ENCODE measurements at places on chromosomes 6 and 20.

- DNase-seq = no peak
These were observed 78.0 kb upstream of the MAFB start for GRCh38 chr20:40766790-40767614.

DNA sequence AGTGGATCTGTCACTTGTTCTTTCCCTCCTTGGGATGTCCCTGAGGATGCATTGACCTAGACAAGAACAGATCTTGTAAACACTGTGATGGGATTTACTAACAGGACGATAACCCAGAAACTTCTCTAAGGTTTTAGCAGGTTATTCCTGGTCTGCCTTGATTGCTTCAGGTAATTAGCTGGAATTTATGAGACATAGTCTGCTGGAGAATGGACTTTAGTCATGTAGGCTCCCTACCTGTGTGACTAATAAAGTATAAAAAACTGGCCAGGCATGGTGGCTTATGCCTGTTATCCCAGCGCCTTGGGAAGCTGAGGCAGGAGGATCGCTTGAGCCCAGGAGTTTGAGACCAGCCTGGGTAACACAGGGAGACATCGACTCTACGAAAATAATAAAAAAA lies 96.1 kb downstream of the PAK5 start:
- no peak for DNase-seq

DNA sequence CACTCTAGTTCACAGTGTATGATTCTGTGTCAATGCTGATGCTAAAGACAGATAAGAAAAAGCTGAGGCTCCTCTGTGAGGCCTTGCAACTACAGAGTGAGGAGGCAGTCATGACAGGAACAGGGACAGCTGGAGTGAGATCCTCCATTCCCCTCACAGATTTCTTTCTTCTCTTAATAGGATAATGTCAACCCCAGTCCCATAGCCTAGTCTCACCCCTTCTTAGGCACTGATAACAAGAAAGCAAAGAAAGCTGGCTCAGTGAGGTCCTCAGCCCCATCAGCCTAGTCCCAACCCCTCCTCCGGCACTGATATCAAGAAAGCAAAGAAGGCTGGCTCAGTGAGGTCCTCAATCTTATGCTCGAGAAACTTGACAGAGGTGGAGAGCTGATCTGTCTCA lies 2.1 kb upstream of the PTCHD4 start:
- no peak for DNase-seq

DNA sequence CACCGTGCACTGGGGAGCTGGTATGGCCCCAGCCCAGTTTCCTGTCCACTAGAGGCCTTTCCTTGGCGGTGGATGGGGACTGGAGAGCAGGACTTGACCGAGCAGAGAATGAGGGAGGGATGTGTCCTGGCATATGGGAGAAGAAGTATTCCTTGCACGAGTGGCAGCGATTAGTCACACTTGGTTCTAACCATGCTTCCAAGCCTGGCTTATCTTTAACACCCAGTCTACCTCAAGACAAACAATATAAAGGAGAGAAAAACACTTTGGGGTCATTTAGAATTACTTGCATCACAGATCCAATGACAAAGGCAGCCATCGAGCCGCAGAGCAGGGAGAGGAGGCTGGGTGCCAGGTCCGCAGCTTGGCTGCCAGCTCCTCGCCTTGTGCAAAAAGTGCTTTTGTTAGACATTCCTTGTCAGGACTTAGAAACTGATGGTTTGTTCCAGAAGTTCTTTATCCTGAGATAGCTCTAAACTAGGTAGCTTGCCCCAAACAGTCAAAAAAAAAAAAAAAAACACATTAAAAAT lies 214.9 kb upstream of the GMDS start:
- DNase-seq = no peak

GRCh38 chr6:47371139-47371869 lies 61.6 kb upstream of the TNFRSF21 start:
- no peak for DNase-seq

- DNase-seq = no peak
These were observed 62.9 kb downstream of the SCAND1 start for GRCh38 chr20:35891375-35891774.

GRCh38 chr20:49631856-49632418 lies 64.0 kb upstream of the PTGIS start:
- DNase-seq = no peak

- no peak for DNase-seq
These were observed 548.8 kb downstream of the COL12A1 start for GRCh38 chr6:74657011-74657410.

DNA sequence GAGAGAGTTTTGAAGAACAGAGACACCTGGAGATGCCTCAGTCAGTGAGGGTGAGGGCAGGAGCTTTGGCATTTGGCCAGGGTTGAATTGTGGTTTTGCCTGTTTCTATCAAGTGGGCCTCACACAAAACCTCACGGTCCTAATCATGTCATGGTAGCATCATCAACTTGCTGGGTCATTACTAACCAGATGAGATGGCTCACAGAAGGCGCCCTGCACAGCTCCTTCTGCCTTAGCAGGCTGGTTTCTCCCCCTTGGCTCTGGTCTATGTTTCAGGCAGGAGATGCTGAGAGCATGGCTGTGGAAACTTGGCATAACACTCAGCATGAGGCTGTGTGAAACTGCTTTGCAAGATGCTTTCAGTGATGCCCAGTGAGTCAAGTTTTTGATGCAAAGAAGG lies 99.3 kb downstream of the LRRC1 start:
- DNase-seq = no peak

GRCh38 chr6:165698868-165699267 lies 35.8 kb upstream of the PDE10A start:
- DNase-seq = no peak

GRCh38 chr6:41427642-41428335 lies 92.4 kb downstream of the NCR2 start:
- peak; percentile 56 for DNase-seq

DNA sequence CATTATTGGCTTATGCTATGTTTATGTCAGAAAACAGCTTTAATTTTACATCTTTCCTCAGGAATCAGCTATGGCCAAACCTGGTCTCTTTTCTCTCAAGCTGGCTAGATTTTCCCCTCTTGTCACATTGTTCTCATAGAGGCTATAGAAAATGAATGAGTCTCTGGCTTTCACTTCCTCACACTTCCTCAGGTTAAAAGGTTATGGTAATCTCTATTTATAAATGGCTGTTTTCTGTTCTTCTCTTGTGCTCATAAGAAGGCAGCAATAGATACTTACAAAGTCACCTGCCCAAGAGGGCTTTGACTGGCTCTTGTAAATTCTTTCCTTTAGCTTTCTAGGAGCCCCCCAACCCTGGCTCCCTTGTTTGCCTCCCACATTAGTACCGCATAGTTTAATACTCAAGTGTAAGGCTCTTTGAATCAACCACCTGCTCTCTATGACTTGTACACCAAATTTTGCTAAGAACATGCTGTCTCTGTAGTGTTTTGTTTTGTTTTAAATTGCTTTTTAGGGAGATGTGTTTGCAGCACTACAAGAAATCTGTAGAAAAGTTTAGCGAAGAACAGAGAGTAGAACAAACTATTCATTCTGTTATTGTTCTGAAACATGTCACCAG lies 897.4 kb upstream of the CITED2 start:
- peak; percentile 51 for DNase-seq

GRCh38 chr6:30171677-30172471 lies 8.5 kb downstream of the TRIM15 start:
- no peak for DNase-seq

GRCh38 chr20:37524859-37525708 lies 2.6 kb downstream of the BLCAP start:
- no peak for DNase-seq

DNA sequence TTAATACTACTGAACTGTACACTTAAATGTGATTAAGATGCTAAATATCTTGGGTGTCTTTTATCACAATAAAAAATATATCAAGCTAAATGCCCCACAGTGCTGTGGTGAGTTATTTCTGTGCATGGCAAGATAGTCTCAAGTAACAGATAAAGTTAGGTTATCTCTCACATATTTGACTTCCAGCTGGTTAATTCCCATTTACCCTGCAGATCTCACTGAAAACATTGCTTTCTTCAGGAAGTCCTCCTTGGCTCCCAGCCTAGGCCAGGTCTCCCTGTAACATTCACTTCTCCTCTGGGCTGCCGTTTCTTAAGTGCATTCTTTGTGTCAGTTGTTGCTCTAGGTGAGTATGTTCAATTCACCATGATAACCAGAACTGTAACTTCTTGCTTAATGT lies 59.1 kb downstream of the SLC22A1 start:
- DNase-seq = no peak

- DNase-seq = no peak
These were observed 85.9 kb downstream of the TRMT6 start for GRCh38 chr20:5864428-5864827.

DNA sequence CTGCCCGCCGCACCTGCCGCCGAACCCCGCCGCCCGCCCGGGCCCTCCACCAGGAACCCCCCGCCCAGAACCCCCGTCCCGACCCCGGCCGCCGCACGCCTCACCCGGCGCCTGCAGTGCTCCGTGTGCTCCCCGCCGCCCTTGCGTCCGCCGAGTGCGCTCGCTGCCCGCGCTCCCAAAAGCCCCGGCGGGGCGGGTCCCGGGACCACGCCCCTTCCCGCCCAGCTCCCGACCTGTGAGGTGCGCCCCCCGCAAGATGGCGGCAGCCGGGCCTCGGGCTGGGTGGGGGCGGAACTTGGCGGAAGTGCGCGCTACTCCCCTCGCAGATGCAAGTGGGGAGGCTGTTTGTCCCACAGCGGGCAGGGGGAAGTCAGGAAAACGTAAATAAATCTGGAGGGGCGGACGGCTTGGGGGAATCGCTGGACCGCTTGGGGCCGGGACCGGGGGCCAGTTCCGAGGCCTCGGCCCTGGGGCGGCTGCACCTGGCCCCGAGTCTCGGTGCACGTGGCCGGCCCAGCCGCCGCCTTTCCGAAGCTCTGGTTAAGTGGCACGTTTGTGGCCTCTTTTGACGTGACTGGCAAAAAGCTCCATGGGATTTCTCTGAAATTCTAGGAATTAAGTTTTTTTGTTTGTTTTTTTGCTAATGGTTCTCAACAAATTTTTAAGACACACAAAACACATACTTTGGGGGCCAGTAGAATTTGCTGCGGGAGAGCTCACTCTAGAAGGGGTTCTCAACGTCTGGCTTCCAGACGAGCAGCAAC lies at the start of gene EZR:
Gene EZR (minus strand): TSS at position 156 of the 764 bp plus-strand sequence. CDS start 1,275 bp downstream, outside the sequence.
- DNase-seq = peak; percentile 95

DNA sequence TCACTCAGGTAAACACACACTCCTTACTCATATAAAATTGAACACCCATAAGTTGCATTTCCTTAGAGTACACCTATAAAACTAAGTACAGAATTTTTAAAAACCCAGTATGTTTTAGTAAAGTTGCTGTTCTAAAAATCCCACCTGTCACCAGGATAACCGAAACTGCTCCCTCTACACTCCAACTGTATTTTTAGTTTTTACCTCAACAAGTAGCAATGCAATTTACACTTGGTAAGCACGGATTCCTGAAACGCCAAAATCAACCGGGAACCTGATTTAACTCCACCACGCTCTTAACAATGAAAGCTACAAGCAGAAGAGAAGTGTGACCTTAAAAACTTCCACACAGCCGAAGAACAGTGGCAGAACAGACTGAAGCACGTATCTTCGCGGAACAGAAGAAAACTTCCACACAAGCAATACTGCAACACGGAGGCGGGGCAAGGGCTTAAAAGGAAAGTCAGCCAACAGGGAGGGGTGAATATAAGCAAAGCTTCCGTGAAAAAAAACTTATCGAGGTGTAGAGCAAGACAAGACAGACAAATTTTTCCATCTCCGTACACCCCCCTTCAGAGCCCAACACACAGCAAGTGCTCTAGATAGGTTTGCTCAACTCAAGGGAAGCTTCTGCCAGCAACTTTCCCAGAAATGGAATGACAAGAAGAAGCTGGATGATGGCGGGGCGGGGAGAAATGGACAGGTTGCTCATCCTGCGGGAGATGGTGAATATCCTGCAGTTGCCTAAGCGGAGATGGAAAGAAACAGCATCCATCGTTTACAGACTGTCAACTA lies 1.4 kb downstream of the STAU1 start:
- DNase-seq = peak; percentile 70

- no peak for DNase-seq
These were observed 2.3 kb upstream of the KIF16B start for GRCh38 chr20:16575390-16576140.

- DNase-seq = no peak
These were observed 117.0 kb downstream of the TMEM200A start for GRCh38 chr6:130482645-130483390.

DNA sequence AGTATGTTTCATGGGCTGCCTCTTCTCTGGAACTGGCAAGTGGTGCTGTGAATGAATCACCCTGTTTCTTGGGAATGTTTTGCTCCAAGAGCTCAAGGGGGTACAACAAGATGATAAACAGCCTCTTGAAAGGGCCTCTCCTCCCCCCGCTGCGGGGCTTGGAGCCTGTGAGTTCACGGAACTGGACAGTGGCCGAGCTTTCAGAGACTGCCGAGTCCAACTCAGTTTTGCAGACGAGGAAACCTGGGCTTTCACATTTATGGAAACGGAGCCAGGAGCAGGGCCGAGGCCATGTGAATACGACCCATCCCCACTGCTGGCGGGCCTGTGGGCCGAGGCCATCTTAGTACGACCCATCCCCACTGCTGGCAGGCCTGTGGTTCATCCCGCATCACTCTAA lies 18.2 kb upstream of the SRC start:
- DNase-seq = no peak

GRCh38 chr6:107870381-107870780 lies 46.3 kb upstream of the SCML4 start:
- DNase-seq = no peak

DNA sequence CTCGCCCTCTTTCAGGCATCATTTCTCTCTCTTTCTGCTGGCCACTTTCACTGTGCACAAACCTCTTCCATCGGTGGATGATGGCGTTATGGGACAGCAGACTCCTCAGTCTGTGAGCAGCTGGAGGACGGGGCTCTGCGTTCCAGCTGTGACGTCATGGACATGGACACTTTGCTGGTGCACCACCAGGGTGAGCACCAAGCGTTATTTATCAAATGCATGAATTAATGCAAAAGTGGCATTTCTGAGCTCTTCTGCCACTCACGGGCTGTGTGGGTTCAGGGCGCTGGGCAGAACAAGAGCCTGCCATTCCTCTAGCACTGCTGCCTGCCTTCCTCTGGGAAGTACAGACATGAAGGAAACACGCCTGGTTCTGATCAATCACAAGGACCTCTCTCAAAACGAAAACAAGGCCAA lies 82.9 kb upstream of the MPC1 start:
- DNase-seq = no peak

DNA sequence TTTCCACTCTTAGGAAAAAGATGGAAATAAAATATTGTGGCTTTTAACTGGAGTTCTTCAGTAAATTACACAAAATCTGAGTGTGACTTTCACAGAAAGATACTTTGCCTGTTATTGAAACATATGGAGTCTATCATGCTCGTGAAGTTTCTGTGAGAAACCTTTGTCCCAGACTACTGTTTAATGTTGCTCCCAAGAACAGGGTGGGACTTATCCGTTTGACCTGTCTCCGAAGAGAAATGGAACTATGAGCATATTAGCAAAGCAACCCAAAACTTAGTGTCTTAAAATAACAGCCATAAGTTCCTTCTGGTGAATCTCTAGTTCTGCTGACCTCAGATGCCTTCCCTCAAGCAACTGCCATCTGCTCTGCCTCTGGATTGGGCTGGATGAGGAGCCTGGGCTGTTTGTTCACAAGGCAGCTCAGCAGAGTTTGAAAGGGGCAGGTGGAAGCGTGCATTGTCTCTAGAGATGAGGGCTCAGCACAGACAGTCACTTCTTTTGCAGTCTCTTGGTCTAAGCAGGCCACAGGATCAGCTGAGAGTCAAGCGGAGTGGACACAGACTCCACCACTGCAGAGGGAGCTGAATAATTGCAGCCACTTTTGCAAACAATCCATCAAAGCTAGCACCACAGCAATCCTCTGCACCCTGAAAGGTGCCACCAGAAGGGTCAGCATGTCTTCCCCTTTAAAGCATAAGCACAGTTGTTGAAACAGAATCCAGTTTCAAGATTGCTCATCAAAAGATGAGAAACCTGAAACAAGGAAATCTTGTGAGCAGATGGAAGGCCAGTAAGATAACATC lies 52.8 kb downstream of the MYB start:
- no peak for DNase-seq

Measured in GM13977 (cell line).